NCI-H1694 (cell line): ENCODE measurements at places on chromosomes 2 and 18.

DNA sequence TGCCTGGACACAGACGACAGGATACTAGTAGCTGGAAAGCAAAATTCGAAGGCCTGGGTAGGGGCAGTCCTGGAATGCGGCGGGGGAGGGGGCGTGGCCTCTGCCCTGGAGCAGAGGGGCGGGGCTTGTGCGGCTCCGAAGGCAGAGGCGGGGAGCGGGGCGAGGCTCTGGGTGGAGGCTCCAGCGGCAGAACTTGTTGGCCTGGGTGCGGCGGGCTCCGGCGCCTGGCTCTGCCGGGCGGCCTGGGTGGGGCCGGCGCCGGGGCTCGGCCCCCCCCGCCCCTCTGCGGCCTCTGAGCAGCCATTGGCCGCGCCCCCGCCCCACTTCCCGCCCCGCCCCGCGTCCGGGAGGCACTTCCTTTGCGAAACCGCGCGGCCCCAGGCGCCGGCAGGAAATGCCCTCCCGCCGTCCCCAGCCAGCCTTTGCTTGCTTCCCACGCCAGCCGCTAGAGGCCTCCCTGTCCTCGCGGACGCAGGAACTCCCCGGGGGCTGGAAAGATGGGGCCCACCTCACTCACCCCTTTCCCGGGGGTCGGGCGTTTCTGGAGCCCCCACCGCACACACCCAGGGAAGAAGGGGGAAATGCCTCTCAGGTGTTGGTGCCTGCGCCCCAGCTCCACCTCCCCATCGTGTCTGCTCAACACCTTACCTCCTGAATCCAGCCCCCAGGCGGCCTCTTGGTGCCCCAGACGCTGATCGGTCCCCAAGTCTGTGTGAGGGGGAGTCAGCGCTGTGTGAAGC is 6.7 kb downstream of the CTDSP1 start:
- peak; percentile 88 for DNase-seq

- no peak for DNase-seq
Observed at GRCh38 chr2:237511433-237511832, 24.4 kb downstream of the MLPH start.

- no peak for DNase-seq
Observed at GRCh38 chr2:209236377-209236776, 187.5 kb upstream of the MAP2 start.

DNA sequence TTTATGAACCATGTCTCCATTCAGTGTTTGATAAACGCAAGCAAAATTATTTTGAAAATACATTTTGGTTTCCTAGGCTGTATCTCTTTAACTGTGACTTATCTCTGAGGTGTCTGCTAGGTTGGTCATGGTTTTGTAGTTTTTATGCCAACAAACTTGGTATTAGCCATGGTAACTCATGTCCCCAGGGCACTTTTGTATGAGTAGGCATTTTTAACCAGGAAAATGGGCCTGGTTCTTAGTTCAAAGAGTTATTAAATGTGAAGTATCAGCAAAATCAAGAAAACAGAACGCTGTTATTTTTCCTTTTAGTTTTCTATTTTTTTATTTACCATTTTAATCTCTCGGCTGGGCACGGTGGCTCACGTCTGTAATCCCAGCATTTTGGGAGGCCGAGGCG is 179.3 kb upstream of the LHCGR start:
- DNase-seq: no peak

GRCh38 chr2:199100326-199101110 is 357.2 kb downstream of the SATB2 start:
- DNase-seq: peak; percentile 50
